ENCODE measurements at places on chromosomes 1 and 21.
A peak's percentile ranks its signal among the peaks of the same experiment; 100 is the strongest.

DNA sequence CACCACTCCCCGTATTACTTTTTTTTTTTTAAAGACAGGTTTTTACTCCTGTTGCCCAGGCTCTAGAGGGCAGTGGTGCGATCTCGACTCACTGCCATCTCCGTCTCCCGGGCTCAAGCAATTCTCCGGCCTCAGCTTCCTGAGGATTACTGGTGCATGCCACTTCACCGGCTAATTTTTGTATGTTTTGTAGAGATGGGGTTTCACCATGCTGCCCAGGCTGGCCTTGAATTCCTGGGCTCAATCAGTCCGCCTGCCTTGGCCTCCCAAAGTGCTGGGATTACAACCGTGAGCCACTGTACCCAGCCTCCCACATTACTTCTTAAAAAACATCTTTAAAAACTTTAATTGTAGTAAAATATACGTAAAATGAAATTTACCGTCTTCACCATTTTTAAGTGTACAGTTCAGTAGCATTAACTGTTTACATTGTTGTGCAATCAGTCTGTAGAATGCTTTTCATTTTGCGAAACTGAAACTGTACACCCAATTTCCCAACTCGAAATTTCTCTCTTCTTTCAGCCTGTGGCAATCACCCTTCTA, 77.0 kb downstream of the ZMYM4 start:
- DNase-seq = no peak

DNA sequence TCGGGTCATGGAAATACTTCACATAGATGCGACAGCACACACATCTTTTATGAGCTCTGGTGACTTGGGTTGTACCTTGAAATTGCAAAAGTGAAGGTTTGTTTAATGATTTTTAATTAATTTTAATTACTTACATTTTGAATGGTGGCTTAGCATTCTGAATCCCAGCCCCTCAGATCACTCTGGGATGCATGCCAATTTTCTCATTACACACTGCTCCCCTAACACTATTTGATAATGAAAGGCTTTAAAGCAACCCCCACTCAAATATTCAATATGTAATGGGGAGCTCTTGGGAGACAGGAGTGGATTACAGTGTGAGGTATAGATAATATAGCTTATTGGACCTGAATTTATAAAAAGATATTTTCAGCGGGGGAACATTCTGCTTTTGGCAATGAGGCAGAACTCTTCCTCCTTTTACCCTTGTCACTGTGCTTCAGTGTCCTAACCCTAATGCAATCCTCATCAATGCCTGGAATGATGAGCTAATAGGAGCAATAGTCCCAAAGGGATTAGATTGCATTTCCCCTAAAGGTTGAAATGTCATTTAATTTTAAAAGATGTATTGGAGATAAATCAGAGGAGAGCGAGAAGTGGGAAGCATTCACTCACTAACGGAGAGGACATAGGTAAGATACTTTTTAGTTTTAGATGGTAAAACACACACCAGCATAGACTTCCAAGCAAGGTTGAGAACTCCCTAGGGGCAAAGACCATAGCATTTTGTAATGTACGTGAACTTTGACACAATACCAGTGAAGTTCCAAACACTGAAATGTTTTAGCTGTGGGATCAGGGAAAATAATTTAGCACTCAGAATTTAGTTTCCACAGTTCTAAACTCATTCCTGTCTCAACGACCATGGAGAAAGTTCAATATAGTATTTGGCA, 384.1 kb upstream of the PLXNA2 start:
- no peak for DNase-seq

DNA sequence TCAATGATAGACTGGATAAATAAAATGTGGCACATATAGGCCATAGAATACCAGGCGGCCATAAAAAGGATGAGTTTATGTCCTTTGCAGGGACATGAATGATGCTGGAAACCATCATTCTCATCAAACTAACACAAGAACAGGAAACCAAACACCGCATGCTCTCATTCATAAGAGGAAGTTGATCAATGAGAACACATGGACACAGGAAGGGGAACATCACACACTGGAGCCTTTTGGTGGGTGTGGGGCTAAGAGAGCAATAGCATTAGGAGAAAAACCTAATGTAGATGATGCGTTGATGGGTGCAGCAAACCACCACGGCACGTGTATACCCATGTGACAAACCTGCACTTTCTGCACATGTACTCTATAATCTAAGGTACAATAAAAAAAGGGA, 883.4 kb upstream of the PRMT6 start:
- DNase-seq = no peak

- no peak for DNase-seq
Observed at GRCh38 chr1:112000048-112000447, 10.6 kb upstream of the KCND3 start.

DNA sequence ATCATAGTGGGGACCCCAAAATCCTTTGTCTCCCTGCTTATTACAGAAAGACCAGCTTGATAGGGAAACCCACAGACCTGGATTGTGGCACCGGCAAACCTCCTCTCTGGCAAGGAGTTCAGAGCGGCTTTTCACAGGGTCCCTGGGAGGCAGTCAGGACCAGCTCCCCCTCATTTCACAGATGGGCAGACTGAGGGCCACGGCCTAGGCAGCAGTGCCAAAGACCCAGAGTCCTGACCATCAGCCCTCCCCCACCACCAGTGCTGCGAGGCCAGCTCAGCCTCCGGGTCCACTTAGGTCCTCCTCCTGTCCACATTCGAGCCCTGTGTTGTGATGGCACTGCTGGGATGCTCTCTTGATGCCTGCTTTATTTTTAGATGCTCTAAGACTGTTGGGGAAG, 57.2 kb downstream of the CAMK2N1 start:
- DNase-seq = no peak

DNA sequence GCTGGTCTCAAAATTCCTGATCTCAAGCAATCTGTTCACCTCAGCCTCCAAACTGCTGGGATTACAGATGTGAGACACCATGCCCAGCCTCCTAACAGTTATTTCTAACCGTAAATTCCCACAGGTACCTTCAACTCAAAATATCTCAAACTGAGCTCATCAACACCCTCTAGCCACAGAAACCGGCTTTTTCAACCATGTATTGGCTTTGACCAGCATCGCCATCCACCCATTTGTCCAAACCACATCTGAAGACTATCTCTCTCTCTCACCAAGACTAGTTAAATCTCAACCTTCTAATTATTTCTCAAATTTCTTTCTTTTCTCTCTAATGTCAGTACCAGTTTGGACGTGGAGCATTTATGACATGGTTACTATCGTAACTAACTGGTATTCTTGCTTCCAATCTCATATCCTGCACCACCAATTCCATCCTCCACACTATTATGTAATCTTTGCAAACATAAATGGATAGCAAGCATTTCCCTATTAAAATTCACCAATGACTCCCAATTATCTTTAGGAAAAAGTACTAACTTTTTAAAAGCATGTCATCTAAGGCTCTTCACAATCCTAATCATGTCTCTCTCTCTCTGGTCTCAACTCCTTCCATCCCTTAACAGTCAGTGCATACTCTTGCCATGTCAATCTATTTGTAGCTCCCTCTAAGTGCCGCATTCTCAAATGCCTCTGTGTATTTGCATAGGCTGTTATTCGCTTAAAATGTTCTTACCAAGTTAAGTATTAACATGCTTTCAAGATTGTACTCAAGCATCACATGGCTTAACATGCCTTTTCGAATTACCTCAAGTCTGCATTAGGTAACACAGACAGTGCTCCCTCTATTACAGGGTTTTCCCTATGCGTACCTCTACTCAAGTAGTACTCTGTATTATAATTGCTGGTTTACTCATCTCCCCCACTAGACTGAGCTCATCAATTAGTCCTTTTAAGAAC, 18.1 kb downstream of the RSBN1 start:
- DNase-seq = no peak

DNA sequence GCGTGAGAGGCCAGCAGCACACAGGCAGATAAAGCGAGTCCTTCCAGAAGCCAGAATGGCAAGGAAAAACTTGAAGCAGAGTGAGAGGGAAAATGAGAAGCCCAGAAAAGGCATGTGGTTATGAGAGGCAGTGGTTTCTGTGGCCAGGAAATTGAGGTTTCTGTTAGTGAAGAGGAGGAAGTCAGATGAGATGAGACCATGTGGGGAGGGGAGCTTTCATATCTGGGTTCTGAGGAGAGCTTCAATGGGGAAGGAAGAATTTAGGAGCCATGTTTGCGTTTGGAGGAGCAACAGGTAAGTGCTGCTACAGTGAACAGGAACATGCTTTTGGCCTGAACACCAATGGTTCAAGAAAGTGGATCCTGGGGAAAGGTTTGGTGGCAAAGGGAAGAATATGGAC, 6.1 kb upstream of the CD1A start:
- DNase-seq = peak; percentile 29

DNA sequence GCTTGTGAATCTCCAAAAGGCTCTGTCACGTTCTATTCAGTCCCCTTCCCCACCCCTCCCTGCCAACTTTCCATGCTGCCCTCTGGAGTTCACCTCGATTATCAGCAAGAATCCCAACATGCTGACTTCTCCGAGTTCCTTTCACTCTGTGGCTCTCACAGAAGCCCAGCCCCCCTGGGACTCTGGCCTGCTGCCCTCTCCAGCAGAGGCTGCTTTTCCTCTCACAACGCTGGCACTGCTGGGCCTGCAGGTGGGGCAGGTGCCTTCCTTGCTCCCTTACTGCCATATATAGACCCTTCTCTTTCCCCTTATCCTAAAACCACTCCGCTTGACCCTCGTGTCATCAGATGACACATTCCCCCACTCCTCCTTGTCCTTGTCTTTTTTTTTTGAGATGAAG, 10.2 kb upstream of the RNF186 start:
- no peak for DNase-seq

GRCh38 chr1:67652800-67653199, 32.2 kb upstream of the GADD45A start:
- DNase-seq = peak; percentile 14

GRCh38 chr1:2504225-2504948, 22.0 kb downstream of the PANK4 start:
- no peak for DNase-seq

DNA sequence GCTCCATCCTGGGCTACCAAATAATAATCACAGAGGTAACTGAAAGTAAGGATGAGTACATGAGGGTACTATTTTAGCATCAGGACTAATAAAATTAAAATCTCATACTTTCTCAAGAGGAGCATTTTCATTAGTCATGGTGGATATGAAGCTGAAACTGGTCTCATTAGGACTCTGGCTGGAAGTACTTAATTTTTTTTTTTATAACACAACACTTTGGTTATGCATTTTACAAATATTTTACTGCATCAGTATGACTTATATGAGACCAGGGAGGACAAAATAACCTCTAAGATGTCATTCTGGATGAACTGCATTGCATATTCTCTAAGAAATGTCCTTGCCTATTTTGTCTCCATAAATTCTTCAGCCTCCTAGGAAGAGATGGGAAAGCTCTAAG, 290.9 kb downstream of the HLX start:
- DNase-seq = no peak

DNA sequence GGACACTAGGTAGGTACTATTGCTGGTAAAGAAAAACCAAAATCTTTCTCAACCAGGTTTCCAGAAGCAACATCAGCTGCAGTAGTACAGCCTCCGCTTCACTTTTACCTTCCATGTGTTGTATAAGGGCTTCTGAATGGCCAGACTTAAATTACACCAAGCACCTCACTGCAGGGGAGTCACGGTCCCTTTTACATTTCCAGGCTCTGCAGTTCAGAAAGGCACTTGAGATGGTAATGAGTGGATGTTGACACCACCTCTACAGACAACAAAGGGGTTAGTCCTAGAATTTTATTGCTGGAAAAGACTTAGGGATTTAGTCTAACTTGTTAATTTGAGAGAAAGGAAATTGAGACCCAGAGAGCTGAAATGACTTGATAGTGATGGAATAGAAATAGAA, 12.0 kb upstream of the DUSP12 start:
- no peak for DNase-seq

GRCh38 chr1:210252621-210253051, 20.0 kb downstream of the SERTAD4 start:
- DNase-seq = no peak

GRCh38 chr1:50970931-50971582, 1.0 kb downstream of the CDKN2C start:
- no peak for DNase-seq

GRCh38 chr1:5509664-5510452, 482.4 kb downstream of the NPHP4 start:
- peak; percentile 74 for DNase-seq

DNA sequence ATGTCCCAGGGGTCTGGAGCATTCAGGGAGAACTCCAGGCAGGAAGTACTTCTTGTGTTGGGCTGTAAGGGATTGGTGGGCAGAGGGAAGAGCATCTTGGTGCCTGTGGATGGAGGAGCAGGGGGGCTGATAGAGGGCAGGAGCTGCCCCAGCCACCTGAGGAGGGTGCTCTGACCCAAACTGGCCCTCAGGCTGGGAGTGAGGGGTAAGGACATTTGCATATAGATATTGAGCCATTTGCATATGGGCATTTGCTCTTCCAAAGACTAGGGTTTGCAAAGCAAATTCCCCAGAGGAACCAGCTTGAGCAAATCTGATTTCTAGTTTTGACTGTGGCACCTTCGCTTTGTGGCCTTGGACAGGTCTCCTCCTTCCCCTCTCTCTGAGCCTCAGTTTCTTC, 18.2 kb downstream of the ZNF362 start:
- DNase-seq = no peak

DNA sequence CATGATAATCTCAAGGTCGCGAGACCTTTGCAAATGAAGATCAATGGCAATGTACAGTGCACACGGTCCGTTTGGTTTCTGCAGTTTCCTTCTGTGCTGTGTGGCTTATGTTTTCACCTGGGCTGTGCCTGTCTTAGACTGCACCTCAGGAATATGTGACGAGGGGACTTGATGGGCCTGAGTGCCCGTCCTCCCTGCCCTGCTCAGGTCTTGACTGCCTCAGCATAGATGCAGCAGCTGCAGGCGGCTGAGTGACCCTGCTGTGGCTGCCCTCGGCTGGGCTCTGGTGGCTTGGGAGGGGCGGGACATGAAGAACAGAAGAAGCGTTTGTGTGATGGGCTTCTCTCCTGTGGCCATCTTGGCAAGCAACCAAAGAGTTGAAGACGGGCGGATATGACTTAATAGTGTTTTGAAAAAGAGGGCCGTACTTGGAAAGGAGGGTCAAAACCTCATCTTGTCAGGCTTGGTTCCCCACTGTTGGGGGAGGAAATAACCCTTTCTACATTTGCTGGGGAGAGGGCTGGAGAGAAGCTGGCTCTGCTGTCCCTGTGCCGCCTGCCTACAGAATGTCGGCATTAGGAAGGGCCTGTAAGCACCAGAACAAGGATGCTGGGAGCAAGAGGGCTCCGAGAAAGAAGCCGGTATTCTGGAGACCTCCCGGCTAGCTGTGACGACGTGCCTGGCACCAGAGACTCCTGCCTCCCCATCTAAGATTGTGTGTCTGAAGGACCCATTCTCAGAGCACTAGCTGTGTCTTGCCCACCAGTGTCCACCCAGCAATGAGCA, 7.1 kb downstream of the MYBPHL start:
- DNase-seq = no peak

GRCh38 chr1:165212229-165212628, 144.3 kb downstream of the LMX1A start:
- DNase-seq = no peak

- peak; percentile 87 for DNase-seq
Observed at GRCh38 chr1:155193275-155193990, 14.3 kb downstream of the THBS3 start.

GRCh38 chr1:114339379-114339778, 171.6 kb downstream of the TRIM33 start:
- DNase-seq = peak; percentile 22
